Stimulated activated CD8-positive, alpha-beta memory T cell treated with anti-CD3 and anti-CD28 coated beads, Interleukin-15, amount 100 ng/mL, for 48 hours (primary cell): ENCODE measurements at places on chromosomes 16 and 17.

GRCh38 chr17:18224387-18225120 is 881 bp upstream of the LLGL1 start:
- no peak for DNase-seq

DNA sequence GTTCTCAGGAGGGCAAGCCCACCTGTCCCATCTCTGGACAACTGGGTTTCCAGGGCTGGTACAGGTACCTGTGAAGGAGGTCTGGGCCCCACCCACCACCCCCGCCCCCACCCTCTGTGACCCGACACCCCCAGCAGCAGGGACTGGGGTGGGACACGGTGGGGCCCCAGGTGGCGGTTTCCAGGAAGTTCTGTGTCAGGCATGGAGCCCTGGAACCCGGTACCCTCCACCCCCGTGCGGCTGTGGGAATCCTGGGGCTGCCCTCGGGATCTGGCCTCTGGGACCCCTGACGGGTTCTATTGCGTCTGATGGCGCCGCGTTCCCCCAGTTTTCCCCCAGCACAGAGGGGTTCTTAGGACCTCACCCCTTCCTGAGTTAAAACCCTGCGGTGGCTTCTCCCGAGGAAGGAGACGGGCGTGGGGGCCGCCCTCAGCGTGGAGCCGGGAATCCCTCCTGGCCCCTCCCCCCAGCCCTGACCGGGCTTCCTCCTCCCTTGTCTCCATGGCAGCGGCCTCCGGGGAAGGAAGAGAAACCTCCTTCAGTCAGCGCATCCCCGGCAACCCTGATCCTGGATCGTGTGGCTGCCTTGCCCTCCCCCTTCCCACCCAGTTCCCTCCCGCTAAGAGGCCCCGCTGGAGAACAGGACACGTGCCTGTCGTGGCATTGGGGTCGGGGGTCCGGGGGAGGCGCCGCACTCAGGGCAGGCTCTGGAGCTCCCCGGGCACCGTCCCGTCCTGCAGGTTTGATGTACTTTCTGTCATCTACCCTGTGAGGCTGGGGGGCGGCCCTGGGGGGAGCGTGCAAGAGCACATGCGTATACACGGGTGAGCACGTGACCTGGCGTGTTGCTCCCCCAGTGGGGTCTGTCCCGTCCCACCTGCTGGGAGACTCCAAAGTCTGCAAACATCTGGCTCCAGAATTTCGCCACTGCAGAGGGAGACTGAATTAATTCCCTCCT is 30.3 kb downstream of the CACNA1H start:
- no peak for DNase-seq

DNA sequence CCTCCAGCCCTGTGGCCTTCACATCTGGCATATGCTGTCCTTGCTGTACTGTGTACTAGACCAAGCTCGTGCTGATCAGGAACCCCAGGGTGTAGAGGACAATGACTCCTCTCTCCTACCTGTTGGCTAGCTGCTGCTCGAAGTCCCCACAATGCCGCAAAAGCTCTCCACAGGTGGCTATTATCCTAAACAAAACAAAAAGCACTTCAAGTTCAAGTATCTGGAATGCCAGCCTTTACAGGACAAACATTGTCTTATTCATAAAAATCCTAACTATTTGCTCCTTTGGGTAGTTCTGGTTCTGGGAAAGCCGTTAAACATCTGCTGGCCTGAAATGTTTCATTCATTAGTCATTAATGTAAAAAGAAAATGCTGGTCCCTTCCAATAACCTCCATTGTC is 42.8 kb downstream of the COG7 start:
- no peak for DNase-seq

DNA sequence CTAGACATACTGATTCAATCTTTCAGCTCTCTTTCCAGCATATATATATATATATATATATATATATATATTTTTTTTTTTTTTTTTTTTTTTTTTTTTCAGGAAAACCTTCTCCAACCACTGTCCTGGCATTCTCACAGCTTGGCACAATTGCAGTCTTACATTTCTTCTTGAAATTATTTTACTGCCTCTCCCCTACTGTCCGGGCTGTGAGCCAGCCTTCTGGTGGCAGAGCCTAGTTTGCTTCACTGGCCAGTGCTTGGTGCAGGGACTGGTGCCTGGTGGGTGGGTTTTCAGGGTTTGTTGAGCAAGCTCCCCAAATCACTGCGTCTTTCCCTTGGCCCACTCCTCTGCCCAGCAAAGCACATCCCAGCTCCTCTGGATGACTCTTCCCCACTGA is 28.5 kb downstream of the PRSS54 start:
- no peak for DNase-seq

DNA sequence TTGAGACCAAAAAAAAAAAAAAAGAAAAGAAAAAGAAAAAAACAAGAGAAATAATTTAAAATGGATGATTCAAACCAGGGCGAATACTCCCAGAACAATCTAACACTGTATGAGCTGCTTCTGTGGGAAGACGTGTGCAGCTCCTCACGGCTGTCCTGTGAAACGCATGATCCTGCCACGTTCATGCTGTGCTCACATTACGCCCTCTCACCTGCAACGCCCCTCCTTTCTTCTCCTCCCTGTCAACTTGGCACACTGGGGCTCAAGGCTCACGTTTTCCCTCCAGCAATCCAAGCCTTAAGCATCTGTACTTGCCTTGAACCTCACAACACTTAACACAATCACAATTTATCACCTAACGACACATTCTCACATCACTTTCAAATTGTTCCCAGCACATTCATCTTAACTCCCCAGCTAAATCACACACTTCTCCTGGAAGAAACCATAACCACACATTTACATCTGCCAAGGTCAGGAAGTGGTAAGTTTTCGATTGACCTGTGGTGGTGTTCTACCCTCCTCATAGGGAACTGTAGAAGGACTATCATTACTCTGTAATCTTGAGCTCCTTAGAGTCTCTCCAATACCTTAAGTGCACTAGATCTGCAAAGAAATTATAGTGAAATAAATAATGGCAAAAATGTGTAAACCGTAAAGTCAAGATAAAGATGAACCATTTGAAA is 29.1 kb downstream of the MBTPS1 start:
- no peak for DNase-seq

GRCh38 chr16:86429663-86430062 is 80.7 kb upstream of the FOXF1 start:
- DNase-seq: no peak

DNA sequence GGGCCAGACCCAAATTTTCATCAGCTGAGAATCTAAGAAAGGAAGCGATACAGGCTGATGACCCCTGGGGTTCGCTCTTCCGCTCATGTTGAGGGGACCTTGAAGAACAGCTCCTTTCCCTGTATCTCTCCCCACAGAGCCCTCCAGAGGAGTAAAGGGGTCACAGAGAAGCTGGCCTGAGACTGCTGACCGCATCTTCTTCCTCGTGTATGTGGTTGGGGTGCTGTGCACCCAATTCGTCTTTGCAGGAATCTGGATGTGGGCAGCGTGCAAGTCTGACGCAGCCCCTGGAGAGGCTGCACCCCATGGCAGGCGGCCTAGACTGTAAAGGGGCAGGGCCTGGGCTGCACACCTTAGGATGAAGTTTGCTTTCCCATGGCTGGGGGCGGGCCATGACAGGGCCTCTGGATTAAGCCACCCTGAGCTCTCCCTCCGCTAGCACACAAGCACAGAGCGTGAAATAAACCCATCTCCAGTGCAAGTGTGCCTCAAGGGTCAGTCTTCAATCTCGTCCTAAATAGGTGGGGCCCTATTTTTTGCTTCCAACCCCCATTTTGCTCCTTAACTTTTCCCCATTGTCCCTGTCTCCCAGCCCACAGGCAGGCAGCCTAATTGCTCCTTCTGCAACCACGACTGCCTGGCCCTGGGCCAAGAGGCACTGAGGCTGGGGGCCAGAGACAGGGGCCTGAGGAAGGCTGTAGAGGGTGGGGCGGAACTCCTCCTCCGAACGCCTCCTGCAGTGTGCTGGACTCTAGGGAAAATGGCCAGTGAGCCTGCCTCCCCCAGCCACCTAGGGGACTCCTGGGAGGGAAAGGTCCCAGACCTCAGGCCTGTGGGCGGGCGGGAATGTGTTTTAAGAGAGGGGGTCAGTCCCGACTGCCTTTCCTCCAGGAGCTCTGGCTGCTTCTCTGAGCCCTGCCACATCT is 3.6 kb downstream of the ZACN start:
- DNase-seq: no peak

- no peak for DNase-seq
These were observed 122.2 kb downstream of the C16orf78 start for GRCh38 chr16:49495596-49496355.

DNA sequence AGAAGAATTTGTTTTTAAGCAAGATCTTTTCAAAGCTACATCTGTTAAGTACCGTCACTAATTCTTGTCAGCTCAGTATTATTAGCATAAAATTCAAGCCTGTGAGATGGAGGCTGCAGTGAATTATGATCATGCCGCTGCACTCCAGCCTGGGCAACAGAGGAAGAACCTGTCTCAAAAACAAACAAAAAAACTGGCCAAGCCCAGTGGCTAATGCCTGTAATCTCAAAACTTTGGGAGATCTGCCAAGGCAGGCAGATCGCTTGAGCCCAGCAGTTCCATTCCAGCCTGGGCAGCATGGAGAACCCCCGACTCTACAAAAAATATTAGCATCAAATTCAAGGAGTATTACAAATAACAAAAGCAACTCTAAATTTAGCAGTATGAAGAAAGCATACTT is 88.0 kb downstream of the STXBP4 start:
- no peak for DNase-seq

DNA sequence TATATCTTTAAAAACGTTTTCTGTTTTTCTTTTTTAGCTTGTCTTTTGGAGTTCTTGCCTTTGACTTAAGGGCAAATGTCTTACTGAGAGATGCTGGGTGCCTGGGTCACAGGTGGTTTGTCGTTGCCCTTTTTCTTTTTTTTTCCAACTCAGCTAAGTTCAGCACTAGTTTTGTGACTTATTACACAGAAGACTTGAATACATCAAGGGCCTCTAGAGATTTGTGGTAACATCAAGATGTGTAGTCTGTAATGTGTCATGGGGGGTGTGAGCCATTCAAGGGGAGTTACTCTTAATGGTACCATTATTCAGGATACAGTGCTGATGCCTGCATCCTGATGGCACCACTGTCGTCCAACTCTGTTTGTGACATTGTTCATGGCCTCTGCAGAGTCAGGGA is 95.1 kb downstream of the PRKCA start:
- DNase-seq: no peak

DNA sequence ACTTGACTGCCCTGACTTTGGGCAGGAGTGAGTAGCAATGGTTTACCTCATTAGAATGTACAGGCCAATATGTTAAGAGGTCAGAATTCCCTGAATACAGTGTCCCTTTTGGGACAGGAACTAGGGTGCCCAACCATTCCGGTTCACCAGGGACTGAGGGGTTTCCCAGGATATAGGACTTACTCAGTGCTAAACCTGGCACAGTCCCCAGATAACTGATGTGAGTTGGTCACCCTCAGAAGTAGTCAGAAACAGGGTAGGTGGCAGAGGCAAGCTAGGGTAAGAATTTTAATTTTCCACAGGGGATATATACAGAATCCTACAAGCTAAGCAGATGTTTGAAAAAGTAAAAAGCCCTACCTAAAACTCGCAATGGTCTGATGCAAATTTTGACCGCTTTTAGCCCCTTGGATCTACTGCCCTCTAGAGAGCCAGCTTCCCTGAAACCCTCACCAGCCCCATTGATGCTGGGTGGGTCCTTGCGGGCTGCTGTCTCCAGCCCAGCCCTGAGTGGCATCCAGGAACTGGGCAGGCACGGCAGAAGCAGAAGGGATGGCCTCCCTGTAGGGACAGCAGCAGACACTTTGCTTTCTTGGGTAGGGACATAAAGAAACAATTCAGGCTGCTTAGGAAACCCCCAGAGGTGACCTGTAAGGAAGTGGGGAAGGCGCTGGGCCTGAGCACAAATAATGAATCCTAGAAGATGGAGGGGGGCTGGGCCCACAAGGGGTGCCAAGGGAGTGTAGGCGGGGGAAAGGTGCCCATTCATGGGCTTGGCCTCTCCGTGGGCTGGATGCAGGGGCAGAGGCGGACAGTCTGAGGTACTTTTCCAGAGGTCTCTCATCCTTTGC is 434.8 kb downstream of the SLC39A11 start:
- no peak for DNase-seq

- no peak for DNase-seq
These were observed 27.8 kb upstream of the C16orf78 start for GRCh38 chr16:49345829-49346228.

DNA sequence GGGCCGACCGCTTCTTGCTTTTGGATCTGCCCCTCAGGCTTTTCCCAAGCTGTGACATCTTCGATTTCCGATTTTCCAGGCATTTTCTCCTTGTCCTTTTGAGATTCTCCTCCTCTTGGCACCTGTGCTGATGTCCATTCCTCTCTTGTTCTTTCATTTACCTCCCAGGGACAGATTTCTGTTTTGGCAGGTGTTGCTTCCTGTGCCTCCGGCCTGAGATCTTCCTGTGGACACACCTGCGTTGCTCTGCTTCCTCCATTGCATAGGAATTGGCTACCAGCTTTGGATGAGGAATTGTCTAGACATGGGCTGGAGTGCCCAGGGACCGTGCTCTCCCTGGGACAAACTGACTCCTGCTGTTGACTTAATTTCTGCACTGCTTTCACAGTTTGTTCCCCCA is 15.1 kb downstream of the GPR179 start:
- no peak for DNase-seq

DNA sequence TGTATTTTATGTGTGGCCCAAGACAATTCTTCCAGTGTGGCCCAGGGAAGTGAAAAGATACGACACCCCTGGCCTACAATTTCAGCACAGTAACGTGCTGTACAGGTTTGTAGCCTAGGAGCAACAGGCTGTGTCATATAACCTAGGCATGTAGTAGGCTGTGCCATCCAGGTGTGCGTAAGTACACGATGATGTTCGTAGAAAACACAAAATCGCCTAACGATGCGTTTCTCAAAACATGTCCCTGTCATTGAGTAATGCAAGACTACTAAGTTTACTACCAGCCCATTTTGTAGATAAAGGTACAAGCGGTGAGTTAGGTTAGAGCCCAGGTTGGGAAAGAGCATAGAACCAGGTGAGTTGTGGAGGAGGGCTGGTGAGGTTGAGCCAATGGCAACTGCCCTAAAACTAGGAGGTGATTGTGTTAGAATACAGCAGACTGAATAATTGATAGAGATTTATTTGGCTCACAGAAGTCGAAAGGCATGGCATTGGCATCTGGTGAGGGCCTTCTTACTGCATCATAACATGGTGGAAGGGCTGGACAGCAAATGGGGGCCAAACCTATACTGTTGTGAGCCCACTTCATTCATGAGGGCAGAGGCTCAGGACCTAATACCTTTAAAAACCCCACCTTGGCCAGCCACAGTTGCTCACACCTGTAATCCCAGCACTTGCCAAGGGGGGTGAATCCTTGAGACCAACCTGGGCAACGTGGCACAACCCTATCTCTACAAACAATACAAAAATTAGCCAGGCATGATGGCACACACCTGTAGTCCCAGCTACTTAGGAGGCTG is 4.2 kb downstream of the EIF1 start:
- DNase-seq: no peak

DNA sequence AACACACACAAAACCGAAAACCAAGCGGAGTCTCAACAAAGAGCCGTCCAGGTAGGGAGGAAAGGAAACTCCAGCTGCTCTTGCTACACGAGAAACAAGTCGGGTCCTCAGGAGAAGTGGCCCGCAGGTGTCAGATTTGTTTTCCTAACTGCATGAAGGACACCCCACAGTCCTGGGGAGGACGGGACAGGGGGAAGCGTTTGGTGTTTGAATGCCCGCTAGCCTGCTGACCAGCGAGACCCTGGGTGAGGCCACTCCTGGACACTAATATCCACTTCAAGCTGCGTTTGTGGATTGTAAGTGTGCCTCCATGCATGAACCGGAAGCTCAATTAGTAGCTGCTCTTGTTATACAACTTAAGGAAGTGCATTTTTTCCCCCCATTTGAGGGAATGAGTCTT is 299.5 kb downstream of the MAF start:
- no peak for DNase-seq

GRCh38 chr16:66930189-66930588 is 4.0 kb downstream of the CIAO2B start:
- no peak for DNase-seq
